ENCODE measurements at places on chromosomes 12 and 14.

- DNase-seq: no peak
These were observed 15.4 kb upstream of the BCL11B start for GRCh38 chr14:99287269-99287942.

DNA sequence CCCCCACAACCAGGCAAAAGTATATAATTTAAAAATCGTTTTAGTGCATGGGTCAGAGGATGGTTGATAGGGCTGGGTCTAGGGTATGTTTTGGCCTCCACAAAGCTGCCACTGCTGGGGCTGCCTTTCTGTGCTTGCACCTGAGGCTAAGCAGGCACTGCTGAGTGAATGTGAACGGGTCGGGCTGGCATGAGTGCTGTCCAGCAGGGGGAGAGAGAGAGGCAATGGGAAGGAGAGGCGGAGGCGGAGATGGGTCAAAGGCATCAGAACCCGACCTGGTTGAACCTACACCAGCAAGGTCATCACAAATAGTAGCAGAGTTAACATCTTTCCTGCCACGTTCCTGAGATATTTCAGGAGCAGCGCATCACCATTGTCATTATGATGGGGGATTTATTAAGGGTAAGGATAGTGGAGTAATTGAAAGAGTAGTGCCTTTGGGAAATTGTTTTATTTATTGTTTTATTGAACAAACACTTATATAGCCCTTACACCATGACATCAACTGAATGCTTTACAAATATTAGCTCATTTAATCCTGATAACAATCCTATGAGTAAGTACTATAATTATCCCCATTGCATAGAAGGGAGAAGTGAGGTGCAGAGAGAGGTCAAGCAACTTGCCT lies 5.8 kb upstream of the NRXN3 start:
- DNase-seq: peak; percentile 75

GRCh38 chr14:105223260-105223659 lies 25.1 kb upstream of the BTBD6 start:
- no peak for DNase-seq

- no peak for DNase-seq
These were observed 14.2 kb upstream of the RIOX1 start for GRCh38 chr14:73476451-73476931.

Measured in neural progenitor cell (in vitro differentiated cells).